ENCODE measurements at places on chromosomes 5 and 9.

GRCh38 chr5:29719171-29719570, 1474.3 kb upstream of the CDH6 start:
- DNase-seq = no peak

DNA sequence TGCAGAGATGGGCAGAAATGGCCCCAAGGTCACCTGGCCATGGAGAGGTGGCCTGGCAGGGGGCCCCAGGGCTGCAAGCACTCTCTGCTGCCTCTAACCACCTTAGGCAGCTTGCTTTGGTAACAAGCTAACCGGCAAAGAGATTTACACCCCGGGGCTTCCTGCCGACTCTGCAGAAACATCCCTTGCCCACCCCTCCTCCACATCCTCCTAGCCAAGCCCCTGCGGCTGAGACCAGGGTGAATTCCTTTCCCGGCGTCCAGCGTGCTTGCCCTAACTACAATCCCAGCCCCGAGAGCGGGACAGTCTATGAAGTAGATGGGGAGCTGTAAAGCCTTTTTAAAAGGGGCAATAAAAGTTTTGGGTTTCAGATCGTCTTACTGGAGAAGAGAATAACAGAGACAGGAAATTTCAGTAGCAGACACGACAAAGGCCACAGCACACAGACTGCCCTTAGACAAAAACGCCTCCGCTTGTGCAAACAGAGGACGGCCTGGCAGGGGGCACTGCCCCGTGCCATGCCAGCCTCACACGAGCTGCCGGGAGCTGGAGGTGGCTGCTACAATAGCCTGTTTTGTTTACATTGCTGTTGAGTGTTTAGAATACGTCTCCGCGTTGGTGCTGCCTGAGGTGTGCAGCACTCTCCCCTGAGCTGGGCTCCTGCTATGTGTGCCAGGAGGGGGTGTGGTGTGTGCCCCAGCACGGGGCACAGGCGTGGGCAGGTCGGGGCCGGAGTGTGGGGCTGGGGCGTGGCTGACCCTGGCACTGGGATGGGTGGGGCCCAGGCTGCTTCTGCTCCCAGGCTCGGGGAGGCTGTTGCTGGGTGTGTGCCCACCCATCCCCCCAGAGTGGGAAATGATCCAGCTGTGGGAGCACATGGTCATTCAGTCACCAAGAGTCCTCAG, 15.3 kb downstream of the MYMK start:
- DNase-seq = peak; percentile 89

- DNase-seq = no peak
Observed at GRCh38 chr9:69831611-69832010, 11.0 kb downstream of the CFAP95 start.

DNA sequence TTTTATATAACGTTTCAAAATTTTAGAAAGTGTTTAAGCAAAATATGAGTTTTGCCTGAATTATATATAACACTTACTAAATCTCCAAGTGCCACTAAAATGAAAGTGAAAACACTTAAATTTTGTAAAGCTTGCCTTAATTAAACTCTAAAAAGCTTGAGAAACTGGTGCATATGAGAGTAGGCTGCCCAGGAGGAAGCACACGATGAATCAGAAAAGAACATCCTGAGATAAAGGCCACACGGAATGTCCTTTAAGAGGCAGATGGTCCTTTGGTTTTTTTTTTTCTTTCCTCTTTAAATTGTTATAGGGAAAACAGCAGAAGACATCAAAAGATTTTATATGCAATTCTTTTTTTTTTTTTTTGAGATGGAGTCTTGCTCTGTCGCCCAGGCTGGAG, 60.3 kb downstream of the HABP4 start:
- DNase-seq = no peak

DNA sequence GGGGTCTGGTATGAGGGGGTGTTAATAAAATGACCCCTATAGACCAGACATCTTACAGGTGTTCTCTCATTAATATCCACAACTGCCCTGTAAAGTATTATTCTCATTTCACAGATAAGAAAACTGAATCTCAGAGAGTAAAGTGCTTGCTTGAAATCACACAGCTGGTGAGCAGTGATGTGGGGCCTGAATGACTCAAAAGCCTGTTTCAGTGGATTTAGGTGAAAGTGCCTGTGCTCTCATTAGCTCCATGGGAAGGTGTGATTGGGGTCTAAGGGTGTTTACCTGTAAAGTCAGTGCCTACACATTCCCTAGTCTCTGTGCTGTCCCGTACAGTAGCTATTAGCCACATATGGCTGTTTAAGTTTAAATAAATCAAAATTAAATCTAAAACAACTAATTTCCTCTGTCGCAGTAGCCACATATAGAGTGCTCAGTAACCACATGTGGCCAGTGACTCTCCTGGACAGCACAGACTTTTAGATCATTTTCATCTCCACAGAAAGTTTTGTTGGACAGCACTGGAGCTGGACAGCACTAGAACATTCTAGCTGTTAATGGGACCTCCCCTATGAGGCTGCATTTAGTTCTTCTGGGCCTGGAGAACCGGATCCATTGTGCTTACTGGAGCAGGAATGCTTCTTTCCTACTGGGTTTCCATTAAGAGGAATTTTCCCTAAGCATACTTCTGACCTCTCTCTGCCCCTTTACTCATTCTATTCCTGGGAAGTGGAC, 52.5 kb upstream of the SEMA6A start:
- no peak for DNase-seq

DNA sequence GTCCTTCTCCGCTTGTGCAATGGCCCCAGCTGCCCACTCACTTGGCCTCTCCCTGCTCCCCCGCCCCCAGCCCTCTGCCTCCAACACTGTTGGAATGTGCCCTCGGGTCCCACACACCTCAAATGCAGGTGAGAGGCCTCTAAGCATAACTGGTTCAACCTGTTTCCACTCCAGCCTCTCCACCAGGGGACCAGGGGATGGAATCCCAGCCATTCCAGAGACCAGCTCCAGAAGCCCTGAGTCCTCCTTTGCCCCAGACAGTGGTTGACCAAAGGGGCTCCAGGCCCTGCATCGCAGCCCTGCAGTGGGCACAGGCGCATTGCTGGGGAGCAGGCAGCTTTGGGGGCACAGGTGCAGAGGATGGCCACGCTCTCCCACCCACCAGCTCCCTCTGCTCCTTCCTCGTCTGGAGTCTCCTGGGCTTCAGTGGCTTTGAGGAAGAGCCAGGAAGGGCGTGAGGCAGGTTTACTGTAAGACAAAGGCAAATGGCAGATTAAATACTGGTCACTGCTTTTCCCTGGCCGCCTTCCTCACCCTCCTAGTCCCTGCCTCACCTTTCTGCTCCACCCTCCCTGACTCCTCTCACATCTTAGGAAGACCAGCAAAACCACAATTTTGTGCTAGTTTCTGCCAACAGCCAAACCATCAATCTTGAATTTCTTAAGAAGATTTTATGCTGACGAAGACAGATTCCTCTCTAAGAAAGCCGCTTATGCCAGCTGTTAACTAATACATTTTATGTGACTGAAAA, 29.1 kb upstream of the IRX2 start:
- DNase-seq = no peak

Measured in NCI-H1105 treated with DMSO at 0.1 percent for 48 hours (cell line).